CD4-positive, alpha-beta T cell (primary cell): ENCODE measurements at places on chromosomes 12 and 14.

DNA sequence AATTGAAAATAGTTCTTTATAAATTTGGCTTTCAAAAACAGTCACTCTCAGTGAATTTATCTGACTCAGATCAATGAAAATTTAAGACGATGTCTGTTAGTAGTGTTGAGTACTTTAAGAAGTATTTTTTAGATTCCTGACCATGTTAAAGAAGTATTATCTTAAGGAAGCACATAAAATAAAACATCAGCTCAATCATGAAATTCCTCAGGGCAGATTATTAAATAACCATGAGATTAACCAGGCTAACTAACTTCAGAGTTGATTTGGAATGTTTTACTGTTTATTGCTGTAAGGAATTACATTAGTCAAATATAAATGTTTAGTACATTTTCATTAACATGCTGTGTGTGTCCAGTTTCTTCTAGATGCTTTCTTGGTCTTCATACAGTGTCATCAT is 160.2 kb downstream of the PELI2 start:
- no peak overlapping the region for H3K27ac ChIP-seq
- H3K36me3 ChIP-seq, result no peaks in the 10 kb centered on the region
- no peak for DNase-seq
- no peaks in the 10 kb centered on the region for H3K27me3 ChIP-seq
- no peaks in the 10 kb centered on the region for H3K4me1 ChIP-seq

GRCh38 chr12:75404231-75404630 is 13.3 kb downstream of the GLIPR1L2 start:
- no peak overlapping the region for H3K27ac ChIP-seq
- H3K27me3 ChIP-seq, result no peaks in the 10 kb centered on the region
- no peak for DNase-seq
- no peaks in the 10 kb centered on the region for H3K36me3 ChIP-seq
- H3K4me3 ChIP-seq, result no peak overlapping the region
- no peaks in the 10 kb centered on the region for H3K4me1 ChIP-seq

- DNase-seq, result peak; percentile 81
These were observed 3.7 kb downstream of the SELPLG start for GRCh38 chr12:108629824-108630476.

- no peaks in the 10 kb centered on the region for H3K36me3 ChIP-seq
- no peaks in the 10 kb centered on the region for H3K27me3 ChIP-seq
- H3K27ac ChIP-seq, result no peak overlapping the region
These were observed 448.9 kb upstream of the TBX3 start for GRCh38 chr12:115132905-115133304.

DNA sequence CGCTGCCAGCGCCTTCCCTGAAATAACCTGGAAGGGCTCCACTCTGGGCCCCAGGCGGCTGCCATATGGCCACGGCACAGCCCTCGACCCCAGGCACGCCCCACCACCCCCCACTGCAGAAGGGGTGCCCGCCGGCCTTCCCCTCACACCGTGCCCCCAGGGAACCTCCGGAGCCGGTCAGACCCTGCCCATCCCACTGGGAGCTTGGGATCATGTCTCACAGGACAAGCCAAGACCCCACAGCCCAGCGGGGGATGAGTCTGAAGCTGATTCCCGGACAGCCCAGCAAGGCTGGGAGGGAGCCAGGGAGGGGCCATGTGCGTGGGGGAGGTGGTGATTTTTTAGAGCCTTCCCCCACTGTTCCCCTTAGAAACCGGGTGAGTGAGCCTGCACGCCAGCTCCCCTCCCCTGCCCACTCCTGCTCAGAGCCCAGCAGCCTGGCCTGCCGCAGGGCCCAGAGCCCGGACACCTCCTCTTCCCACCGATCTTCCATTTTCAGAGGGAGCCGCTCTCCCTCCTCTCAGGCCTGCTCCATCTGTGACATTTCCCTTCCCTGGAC is 1.4 kb downstream of the RIMBP2 start:
- no peaks in the 10 kb centered on the region for H3K36me3 ChIP-seq
- no peak overlapping the region for H3K27ac ChIP-seq
- no peak for DNase-seq
- H3K27me3 ChIP-seq, result peaks cover 48% of the 10 kb centered on the region
- H3K4me1 ChIP-seq, result peaks cover 15% of the 10 kb centered on the region
- no peak overlapping the region for H3K4me3 ChIP-seq
